ENCODE measurements at places on chromosomes 3 and 15.

DNA sequence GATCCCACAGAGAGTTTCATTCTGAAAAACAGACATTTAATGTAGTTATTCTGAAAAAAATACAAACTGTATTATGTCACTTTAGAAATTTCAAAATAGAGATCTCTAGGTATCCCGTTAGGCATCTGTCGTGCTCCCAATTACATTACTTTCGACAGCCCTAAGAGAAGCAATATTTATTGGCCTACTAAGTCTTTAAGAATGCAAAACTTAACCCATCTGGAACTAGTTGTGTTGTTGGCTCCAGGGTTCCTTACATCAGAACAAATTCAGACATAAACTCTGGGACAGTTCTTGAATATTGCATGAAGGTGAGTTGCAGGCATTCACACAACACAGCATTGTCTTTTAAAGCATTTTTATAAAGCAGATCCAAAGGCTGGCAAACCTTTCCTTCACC lies 498.4 kb downstream of the FHIT start:
- H3K36me3 ChIP-seq = no peaks in the 10 kb centered on the region
- no peak overlapping the region for H3K27ac ChIP-seq
- no peak overlapping the region for H3K4me3 ChIP-seq
- no peak for DNase-seq
- no peaks in the 10 kb centered on the region for H3K27me3 ChIP-seq

DNA sequence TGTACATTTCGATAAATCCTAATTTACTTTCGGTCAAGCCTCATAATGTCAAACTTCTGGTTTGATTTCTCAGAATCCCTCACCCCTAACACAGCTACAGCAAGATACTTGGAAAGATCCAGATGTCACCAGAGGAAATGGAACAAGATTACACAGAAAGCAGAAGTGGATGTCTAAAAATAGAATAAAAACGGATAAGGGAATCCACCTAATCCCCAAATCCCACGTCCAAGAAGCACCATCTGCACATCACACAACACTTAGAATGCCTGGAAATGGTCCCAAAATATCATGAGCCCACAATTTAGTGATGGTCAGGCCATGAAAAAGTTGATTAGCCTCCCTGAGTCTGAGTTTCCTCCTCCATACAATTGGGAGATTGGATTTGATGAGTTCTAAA lies 61.7 kb downstream of the AGTR1 start:
- no peak overlapping the region for H3K4me3 ChIP-seq
- no peaks in the 10 kb centered on the region for H3K36me3 ChIP-seq
- DNase-seq = no peak

- no peak overlapping the region for H3K4me3 ChIP-seq
- no peaks in the 10 kb centered on the region for H3K4me1 ChIP-seq
- no peak for DNase-seq
- H3K27ac ChIP-seq = peak overlapping the region; percentile 81
- no peaks in the 10 kb centered on the region for H3K36me3 ChIP-seq
Observed at GRCh38 chr3:9955611-9956352, 3.6 kb upstream of the PRRT3 start.

DNA sequence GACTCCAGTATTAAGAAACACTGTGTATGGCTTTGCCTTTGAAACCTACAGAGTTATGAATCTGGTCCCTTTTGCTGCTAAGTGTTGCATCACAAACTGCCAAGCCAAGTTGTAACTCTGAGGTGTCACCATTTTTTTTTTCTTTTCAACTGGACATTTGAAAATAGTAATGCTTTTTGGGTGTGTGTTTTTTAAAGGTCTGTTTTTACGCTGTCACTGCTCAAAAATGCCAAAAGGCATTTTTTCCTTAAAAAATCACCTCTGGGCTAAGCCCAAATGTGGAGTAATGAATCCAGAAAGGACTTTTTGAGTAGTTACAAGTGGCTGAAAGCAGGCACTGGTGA lies 9.5 kb downstream of the SMAD3 start:
- no peak overlapping the region for H3K4me3 ChIP-seq
- H3K27ac ChIP-seq = peak overlapping the region; percentile 9
- H3K27me3 ChIP-seq = no peaks in the 10 kb centered on the region
- H3K4me1 ChIP-seq = peaks cover 9% of the 10 kb centered on the region
- H3K36me3 ChIP-seq = no peaks in the 10 kb centered on the region
- DNase-seq = no peak
